Iris pigment epithelial cell (primary cell): ENCODE measurements at places on chromosomes 5 and 9.
A peak's percentile ranks its signal among the peaks of the same experiment; 100 is the strongest.

GRCh38 chr5:172412724-172413286, 41.5 kb downstream of the SH3PXD2B start:
- DNase-seq: peak; percentile 97

GRCh38 chr9:131995382-131995781, 84.3 kb downstream of the MED27 start:
- DNase-seq: no peak

GRCh38 chr9:87678650-87679355, 47.1 kb upstream of the CTSL start:
- DNase-seq: peak; percentile 71

DNA sequence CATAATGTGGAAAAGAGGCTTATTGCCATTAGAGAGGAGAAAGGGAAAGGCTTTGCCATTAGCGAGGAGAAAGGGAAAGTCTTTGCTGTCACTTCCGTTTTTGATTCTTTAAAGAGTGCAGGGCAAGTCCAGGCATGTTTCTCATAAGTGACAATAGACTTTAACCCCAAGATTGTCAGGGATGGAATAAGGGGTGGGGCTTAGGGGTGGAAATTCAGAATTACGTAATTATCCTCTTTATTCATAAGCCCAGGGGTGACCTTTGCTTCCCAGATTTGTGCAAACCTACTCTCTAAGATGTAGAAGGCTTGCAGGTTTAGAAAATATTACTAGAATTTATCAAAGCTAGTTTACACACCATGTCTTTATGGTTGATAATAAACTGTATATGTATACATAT, 2.3 kb upstream of the PLK2 start:
- DNase-seq: peak; percentile 64

GRCh38 chr5:128498844-128499455, 39.1 kb downstream of the FBN2 start:
- DNase-seq: peak; percentile 79

DNA sequence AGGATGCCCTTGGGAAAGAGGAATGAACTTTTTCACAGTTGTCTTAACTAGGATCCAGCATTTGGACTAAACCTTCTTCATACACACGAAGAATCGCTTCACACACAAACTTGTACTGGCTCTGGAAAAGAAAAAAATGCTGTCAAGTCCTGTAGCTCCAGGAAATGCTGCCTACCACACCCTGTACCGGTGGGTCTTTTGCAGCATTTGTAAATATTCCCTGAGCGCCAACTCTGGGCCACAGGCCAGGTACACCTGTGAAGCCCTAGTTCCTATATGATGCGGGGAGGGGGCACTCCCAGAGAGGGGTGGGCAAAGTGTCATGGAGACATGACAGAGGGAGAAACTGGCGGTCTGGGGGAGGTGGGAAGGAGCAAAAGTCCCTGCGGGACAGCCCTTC, 58.7 kb upstream of the EPB41L4B start:
- DNase-seq: no peak
